NCI-H524 (cell line): ENCODE measurements at places on chromosomes 12 and 14.

DNA sequence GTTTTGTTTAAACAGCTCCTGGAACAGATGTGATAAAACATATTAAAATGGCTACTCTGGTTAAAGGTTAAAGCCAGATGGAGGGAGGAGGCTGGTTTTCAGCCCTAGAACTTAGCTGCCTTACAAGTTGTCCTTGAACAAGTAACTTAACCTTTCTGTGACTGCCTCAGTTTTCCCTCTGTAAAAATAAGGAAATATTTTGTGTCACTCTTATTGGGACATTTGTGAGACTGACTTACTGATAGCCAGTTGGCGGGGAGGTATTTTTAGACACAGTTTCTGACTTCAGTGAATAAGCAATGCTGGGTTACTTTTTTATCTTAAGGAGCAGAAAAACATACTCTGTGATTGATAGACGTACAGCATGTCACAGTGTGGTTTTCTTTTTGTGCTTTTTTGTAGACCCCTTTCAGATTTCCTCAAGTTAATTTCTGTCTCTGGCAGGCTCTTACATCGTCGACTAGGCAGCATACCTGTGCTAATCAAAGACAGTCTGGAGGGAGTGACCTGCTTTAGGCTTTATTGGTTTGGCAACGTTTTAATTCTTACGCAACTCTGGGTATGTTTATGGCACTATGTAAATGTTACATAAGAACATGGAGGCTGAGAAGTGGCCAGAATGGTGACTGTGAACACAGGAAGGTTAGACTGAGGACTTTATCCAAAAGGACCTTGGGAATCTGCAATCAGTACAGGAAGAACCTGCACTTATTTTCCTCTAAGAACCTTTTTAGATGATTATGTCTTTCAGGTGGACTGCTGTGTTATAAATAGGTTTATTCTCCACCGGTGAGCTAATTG, 3.3 kb downstream of the ACVR1B start:
- peak; percentile 27 for DNase-seq

- DNase-seq = no peak
Measured at GRCh38 chr14:58978343-58978742, 210.1 kb upstream of the DAAM1 start.

GRCh38 chr12:50257236-50258166, 25.8 kb downstream of the LIMA1 start:
- DNase-seq = peak; percentile 57

DNA sequence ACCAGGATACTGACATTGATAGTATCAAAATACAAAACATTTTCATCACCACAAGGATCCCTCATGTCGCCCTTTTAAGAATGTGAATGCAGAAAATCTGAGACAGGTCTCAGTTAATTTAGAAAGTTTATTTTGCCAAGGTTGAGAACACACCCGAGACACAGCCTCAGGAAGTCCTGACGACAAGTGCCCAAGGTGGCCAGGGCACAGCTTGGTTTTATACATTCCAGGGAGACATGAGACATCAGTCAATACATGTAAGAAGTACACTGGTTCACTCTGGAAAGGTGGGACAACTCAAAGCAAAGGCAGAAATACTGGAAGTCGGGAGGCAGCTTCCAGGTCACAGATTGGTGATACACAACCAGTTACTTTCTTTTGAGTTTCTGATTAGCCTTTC, 235.2 kb upstream of the KRR1 start:
- DNase-seq = no peak

GRCh38 chr14:78752518-78753188, 582.5 kb downstream of the NRXN3 start:
- DNase-seq = no peak

- no peak for DNase-seq
Measured at GRCh38 chr12:91172096-91172495, 10.5 kb downstream of the DCN start.

DNA sequence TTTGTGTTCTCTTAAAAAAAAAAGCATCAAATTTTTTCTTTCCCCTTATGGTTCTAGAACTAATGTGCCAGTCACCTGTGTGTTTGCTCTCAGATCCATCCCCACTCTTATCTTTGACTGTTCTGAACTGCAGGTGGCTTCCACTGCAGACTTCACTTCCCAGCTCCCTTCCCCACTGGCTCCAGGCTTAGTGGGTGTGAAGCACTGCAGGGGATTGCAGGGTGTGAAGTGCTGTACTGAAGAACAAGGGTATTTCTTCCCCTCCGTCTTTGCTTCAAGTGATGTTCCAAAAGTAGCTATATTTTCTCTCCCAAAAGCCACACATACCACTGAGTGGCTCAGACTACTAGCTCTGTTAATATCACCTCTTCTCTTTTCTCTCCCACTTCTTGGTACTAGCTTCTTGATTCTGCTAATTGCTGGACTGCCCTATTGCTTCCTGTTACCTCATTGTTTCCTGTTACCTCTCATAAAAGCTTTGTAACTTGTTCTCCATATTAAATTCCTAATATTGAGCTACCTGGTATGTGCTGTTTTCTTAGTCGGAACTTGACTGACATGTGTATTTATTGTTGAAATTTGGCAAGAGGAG, 115.4 kb upstream of the PRICKLE1 start:
- no peak for DNase-seq

GRCh38 chr12:44795970-44796369, 80.1 kb downstream of the NELL2 start:
- DNase-seq = no peak

GRCh38 chr14:52852810-52853521, 61.6 kb upstream of the GNPNAT1 start:
- no peak for DNase-seq

DNA sequence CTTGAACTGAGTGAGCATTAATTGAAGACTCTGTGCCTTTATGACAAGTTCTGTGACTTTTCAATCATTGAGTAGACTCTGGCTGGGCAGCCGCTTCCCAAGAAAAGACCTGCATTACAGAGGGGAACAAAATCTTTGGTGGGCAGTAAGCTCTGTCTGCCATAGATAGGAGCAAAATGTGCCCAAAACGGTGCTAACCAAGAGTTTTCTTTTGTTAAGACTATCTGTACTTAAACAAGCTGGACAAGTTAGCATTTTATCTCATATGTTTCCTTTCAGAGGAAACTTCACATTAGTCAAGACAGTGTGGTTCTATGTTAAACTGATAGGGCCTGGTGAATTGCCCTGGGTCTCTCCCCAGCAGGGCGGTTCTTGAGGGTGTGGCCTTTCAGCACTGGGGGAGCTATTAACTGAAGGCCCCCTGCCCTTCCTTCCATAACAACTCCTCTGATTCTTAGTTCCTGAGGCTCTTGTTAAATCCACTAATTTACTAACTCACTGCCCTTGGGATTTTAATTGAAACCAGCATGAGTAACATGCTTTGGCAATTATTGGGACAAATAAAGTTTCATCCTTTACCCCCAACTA, 219.6 kb downstream of the KTN1 start:
- DNase-seq = no peak

DNA sequence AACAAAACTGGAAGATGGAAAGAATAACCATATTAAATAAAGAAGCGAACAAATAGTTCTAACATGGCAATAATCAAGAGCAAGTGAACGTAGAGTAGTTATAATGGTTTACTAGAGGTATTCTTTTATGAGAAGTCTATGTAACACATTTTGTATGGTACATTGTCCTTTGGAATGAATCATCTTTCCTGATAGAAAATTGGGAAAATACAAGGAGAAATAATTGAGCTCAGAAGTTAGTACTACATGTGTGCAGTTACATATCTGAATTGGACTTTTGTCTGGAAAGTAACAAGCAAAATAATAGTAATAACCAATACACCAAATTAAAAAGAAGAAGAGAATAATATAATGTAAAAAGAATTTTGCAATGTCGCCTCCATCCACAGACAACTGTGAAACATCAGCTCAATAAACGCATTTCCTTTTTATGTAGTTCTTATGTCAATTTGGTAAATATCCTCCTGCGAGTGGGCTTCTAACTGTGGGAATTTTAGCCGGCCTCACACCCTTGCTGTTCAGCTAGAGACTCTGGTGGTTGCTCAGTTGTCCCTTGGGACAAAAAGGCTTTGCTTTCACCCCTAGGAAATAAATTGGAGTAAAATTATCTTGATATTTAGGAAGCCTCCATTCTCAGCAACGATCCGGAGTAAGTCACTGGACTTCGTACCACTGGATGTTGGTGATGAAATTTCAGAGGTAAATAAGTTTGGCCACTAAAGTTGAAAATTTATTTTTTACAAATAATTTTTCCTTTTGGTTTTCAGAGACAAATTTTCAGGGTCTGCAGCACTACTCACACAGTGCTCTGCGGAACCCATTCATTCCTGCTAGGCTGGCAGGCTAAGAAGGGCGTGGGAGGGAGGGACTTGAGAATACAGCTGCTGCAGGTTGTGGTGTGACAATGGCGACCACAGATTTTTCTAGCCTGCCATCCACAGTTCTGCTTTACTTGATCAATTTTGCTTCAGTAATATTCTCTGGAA, 1.1 kb upstream of the TUBA1A start:
- DNase-seq = peak; percentile 79

DNA sequence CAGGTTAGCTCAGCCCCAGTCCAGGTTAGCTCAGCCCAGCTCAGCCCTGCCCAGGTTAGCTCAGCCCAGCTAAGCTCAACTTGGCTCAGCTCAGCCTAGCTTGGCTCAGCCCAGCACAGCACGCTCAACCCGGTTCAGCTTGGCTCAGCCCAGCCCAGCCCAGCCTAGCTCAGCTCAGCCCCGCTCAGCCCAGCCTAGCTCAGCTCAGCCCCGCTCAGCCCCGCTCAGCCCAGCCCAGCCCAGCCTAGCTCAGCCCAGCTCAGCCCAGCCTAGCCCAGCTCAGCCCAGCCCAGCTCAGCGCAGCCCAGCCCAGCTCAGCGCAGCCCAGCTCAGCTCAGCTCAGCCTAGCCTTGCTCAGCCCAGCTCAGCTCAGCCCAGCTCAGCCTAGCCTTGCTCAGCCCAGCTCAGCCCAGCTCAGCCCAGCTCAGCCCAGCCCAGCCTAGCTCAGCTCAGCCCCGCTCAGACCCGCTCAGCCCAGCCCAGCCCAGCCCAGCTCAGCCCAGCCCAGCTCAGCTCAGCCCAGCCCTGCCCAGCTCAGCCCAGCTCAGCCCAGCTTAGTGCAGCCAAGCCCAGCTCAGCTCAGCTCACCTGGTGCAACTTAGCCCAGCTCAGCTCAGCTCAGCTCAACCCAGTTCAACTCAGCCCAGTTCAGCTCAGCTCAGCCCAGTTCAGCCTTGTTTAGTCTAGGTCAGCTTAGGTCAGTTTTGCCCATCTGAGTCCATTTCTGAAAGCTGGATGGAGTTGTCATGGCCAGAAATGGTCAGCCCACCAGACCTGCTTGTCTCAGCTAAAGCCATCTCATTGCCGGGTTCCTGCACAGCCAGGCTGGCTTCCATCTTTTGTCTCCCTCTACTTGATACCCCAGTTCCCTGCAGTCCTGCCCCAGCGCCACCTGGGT, 333.6 kb downstream of the TMEM121 start:
- no peak for DNase-seq

- DNase-seq = no peak
Measured at GRCh38 chr12:58719161-58719560, 201.1 kb downstream of the LRIG3 start.

- no peak for DNase-seq
Measured at GRCh38 chr12:91191513-91192111, 9.0 kb upstream of the DCN start.

- DNase-seq = no peak
Measured at GRCh38 chr12:110836291-110836690, 10.5 kb upstream of the CCDC63 start.

DNA sequence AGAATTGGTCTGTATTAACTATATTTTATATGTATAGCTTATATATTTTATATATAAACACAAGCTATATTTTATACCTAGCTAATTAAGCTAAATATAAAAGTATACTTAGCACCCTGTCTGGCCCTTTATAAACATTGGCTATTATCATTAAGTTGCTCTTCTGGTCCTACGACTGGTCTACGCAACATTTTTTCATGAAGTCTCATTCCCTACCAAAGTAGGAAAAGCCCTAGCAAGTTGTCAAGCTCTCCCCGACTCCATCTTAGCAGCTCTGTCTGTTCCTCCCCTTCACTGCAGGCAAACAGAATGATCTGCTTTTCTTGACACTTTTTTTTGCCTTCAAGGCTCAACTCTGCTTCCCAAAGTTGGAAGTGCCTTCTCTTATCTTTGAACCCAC, 36.7 kb upstream of the ELK3 start:
- DNase-seq = no peak

DNA sequence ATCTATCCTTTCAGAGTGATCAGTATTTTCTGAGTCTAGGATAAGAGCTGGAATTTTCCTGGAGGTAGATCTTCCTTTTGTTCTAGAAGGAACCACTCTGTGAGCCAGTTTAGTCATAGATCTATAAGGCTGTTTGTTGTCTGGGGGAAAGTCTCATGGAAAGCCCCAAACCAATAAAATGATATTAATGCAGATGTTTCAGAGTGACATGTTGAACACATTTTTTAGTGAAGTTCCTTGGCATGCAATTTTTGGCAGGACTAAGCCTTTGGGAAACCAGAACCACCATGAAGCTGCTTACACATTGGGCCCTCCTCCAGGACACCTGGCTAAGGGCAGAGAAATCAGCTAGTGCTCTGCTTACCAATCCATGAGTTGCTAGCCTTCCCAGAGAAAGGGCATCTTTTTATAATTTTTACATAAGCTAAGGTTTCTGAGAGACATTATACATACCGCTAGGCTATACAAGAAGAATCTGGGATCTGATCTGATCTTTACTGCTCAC, 101.5 kb upstream of the PCED1B start:
- no peak for DNase-seq

DNA sequence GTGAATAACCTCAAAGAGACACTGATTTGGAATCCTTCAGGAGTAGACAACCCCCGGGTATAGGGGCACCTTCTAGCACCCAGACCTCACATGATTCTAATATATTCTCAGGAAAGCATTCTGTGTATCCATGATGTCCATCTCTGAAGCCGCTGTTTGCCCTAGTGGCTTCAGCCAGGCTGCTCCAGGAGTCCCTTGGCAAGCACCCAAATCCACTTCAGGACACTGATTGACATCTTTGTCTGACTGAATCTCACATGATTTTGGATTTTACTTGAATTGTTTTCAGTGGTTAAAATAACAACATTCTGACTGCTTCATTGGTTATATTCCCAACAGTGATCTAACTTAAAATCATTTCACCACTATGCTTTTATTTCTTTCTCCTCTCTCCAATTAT, 390.5 kb upstream of the CLEC14A start:
- DNase-seq = peak; percentile 55

DNA sequence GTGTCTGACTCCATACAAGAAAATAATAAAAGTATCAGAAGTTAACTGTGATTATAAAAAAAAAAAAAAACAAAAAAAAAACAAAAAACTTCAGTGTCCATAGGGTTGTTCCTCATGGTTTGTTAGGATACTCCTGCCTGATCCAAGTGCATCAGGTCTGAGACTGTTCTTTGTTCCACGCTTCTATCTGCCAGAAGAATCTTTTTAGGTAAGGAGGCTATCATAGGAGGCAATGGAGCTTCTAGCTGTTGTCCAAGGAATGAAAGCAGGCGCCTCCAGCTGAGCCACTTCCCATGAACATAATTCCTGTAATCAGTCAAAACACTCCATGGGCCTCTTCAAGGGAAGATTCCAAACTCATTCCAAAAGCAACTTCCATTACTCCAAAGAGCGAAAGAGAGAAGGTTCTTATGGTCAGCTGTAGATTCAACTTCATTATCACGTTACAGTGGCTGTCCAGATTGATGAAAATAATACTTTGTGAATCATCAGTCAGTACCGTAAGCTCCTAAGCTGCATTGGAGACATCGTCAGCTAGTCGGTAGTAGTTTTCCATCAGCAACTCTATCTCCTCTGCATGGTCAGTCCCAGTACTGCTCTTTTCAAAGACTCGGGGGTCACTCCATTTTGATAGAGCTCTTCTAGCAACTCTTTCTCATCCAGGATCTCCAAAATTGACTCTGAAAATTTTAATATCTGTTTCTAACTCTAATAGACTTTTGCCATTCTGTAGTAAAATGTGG, 9.7 kb downstream of the TBC1D15 start:
- DNase-seq = no peak
